ENCODE measurements at places on chromosomes 7 and 10.

GRCh38 chr10:110032801-110033700, 25.3 kb downstream of the ADD3 start:
- no peak for DNase-seq

DNA sequence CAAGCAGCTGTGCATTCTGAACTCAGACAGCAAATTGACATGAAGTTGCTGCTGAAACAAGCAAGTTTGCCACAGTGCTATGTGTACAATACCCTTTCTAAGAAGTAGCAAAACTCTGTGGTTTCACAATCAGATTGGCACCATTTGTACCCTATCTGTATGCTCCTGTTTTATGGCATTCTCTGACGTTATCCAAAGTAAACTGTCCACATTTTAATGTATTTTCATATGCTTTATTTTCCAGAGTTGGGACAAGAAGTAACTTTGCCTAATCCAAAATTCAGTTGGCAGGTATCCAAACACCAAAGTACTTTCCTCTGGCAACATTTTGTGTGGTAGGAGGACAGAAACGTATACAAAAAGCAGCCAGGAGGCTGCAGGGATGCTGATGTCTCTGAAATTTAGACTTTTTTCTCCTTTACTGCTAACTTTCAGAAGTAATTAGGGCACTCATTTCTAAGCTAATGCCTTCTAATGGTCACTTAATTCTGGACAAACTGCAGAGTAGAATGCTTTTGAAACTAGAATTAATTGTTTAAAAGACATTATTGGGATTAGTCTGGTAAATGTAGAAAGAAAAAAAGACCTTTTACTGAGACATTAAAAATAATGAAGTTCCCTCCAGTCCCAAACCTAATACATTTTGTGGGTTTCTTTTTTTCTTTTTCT, 414.7 kb upstream of the NRP1 start:
- no peak for DNase-seq

GRCh38 chr10:95697429-95697828, 3.7 kb upstream of the TCTN3 start:
- no peak for DNase-seq

GRCh38 chr10:130941886-130942285, 369.6 kb downstream of the TCERG1L start:
- no peak for DNase-seq

DNA sequence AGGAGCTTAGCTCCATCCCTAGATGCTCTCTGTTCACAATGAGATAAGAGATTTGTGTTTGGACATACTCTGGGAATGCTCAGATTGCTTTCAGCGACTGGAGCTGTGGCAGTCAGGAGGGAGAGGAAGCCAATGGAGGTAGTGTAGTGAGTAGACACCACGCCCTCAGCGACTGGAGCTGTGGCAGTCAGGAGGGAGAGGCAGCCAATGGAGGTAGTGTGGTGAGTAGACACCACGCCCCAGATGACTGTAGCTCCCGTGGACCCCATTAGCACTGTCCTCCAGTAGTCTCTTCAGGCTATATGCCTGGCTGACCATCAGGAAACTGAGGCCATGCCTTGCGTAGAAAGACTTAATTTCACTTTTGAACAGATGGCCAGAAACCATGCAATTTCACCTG, 1033.8 kb downstream of the NRG3 start:
- no peak for DNase-seq

GRCh38 chr10:30752481-30752881, 122.9 kb upstream of the LYZL2 start:
- no peak for DNase-seq

GRCh38 chr10:92657024-92657423, 32.7 kb upstream of the HHEX start:
- no peak for DNase-seq

DNA sequence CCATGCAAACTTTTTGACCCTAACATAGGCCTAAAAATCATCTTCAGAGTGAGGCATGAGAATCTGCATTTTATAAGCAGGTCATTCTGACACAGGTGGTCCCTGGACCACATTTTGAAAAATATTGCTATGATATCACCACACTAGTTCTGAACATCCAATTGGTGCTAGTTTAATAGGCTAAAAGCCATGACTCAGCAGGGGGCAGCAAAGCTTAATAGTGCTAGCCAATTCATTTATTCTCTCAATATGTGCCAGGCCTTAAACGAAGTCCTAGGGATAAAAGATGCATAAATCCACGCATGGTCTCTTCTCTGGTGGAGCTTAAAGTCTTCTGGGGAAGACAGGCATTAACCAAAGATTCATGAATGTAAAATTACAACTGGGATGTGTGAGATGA, 10.2 kb upstream of the SLC25A28 start:
- no peak for DNase-seq

DNA sequence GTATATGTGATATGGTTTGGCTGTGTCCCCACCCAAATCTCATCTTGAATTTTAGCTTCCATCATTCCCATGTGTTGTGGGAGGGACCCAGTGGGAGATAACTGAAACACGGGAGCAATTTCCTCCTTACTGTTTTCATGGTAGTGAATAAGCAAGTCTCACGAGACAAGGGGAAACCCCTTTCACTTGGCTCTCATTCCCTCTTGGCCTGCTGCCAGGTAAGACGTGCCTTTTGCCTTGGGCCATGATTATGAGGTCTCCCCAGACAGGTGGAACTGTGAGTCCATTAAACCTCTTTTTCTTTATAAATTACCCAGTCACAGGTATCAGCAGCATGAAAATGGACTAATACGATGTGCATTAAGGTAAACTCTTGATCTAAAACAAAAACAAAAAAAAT, 357.1 kb upstream of the AOAH start:
- DNase-seq: no peak

DNA sequence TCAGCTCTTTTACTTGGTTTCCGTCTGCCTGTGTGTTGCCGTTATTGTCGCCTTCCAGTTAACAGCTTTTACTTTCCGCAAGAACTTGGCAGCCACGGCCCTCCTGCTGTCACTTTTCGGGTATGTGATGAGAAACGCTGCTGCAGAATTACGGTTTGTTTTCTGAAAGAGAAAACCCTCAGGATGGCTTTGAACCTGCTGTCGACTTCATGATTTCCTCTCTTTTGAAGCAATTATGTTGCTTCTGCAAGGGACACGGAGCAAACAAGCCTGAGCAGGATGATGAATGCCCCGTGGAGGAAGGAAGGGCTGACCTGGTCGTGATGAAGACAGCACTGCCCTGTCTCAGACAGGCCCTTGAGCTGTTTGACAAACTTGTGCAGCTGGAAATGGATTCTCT, 339.8 kb downstream of the ABCA13 start:
- no peak for DNase-seq

DNA sequence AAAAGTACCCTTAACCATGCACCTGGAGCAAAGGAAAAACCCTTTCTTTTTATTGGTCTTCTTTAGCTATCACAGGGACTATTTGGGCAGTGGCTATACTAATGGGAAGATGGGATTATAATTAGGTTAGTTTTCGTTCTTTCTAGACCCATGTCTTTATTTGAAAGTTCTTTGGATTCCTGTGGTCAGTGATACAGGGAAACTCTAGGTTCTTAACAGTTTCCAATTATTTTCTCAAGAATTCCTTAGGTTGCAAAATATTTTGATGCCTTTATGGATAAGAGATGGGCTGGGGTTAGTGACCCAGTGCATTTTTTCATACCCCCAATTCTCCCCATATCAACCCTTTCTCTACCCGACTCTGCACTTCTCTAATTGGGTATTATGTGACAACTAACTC, 49.0 kb downstream of the ADD3 start:
- no peak for DNase-seq

DNA sequence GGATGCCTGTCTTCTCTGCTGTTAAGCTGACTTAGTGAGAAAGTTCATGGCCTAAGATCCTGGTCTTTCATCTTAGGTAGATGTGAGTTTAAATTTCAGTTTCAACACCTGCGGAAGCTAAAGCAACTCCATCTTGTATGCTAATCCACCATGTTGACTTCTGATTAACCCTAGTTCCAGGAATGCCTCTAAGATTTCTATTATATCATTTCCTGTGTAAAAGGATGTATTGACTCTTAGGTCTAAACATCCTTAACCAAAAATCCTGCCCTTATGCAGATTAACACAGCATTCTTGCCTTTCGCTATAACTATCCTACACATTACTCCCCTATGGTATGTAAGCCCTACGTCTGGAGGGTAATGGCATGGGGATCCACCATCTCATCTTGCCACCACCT, 94.4 kb upstream of the CCDC6 start:
- DNase-seq: no peak

DNA sequence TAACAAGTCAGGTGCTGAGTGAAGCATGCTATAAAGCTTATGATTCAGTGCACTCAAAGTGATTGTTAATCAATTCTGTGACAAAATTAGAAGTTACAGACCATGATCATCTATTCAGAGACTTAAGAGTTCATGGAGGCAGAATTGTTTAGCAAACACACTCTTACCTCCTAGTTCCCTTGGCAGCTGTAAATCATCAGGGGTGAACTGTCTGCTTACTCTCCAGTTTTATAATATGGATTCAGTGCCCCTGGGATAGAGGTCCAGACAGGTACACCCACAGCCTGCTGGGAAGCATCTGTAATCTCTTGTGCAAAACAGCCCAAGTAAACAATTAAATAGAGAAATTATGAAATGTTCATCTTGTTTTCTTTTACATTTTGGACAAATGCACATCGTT, 835.0 kb upstream of the COBL start:
- no peak for DNase-seq

- DNase-seq: no peak
These were observed 96.9 kb upstream of the RHEB start for GRCh38 chr7:151616443-151617213.

DNA sequence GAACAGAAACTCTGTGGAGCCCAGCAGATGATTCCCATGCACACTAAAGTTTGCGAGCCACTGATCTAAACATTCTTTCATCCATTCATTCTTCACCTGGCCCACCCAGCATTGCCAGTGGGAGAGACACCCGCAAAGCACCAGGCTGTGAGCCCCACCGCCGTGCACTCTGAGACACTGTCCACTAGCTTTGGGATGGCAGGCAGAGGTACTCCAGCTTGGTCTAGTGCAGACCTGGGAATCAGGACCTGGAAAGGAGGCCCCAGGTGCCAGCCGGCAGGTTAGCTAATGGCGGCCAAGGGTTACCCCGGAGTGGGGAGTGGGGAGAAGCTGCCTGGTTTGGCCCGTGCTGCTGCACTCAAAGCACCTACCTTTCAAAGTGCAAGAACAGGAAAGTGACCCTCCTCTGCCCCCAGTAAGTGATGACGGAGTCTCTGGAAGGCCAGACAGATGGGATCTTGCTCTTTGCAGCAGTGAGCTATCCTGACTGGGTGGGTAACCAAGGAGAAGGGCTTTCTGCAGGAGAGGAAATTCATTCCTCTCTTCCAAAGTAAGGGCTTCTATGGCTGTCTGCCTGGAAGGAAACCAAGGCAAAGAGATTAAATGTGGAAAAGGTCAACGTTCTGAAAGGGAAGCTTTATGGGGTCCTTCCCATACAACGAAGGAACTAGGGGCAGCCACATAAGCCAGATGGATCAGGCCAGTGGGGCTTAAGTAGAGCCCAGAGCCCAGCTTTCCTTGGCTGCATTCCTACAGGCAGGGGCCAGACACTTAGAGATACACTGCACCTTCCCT, 74.2 kb upstream of the LRRC4 start:
- DNase-seq: no peak

GRCh38 chr10:62112963-62113362, 155.7 kb downstream of the RTKN2 start:
- DNase-seq: no peak

DNA sequence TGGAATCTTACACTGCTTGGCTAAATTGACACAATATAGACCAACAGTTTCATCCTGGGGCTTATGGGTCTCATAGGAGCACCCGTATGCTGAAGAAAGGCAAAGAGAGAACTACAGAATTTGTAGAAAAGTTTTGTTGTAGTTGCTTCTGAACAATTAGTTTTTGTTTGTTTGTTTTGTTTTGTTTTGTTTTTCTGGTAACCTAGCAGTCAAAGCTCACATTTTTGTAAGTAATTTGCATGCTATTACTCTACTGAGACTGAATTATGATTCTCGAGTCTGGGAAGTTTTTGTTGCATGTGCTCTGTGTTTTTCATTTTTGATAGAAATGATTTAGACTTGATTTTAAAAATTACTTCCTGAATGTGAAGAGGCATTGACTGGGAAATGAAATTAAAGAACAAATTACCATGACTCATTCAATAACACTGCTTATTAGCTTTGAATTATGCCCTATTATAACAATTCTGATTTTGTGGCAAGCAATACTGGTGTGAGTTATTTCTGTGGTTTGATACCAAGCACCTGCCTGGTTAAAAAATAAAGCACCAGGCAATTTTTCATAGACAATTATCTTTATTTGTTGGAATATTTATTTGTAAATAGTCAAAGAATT, 438 bp downstream of the LSMEM1 start:
- no peak for DNase-seq

DNA sequence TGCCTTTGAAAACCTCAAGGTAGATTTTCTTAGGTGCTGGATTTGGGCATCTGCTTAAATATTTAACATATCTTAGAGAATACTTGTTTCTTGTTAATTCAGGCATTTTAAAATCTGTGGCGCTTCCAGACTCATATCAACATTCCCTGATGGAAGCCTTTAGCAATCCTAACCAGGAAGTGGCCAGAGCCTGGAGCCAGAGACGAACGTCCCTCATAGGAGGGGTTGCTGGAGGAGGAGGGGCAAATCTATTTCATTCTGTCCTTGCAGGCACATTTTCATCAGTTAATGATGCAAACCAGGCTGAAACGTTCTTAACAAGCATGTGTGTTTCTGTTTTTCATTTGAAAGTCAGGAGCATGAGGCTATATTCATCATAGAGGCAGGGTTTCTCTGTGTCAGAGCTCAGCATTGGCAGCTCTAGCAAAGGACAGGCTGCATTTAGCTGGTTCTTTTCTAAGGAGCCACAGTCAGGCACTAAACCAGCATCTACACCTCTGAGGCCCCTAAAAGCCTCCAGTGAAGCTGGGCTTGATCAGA, 17.8 kb upstream of the IFIT2 start:
- no peak for DNase-seq

DNA sequence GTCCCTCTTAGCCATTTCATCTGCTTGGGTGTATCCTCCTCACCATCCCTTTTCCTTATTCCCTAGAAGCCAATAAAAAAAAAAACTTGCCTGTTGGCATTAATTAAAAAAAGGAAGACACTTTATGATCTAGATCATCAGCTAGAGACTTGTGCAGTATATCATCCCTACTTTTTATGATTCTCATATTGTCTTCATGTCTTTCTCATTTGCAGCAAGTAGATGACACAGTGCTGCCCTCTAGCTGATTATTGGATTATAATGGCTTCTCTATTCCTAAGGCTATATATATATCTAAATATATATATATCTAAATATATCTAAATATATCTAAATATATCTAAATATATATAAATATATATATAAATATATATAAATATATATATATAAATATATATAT, 272.4 kb upstream of the LRGUK start:
- DNase-seq: no peak

GRCh38 chr10:128808921-128809440, 658.1 kb upstream of the MGMT start:
- no peak for DNase-seq

DNA sequence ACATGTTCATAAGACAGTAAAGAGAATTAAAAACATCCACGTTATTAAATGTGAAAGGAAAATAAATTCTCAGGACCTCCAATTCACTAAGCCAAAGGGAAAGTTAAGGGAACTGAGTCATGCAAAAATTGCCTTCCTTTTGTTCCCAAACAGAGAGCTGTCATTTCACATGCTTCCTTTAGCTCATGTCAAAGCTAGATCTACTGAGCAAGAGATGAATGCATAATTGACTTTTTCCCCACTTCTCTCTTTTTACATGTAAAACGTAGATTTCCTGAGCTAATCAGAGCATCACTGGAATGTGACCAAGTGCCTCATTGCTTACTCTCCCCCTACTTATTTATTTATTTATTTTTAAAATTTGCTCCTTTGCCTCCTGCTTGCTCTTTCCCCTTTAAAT, 129.1 kb upstream of the AMPH start:
- no peak for DNase-seq

- DNase-seq: no peak
These were observed 31.7 kb upstream of the ELMO1 start for GRCh38 chr7:37480041-37481031.
